ENCODE measurements at places on chromosomes 3 and 15.

GRCh38 chr3:185221203-185221602, 32.6 kb downstream of the EHHADH start:
- H3K4me3 ChIP-seq, result no peak overlapping the region
- DNase-seq, result no peak
- no peak overlapping the region for H3K27ac ChIP-seq
- H3K4me1 ChIP-seq, result no peaks in the 10 kb centered on the region

- no peaks in the 10 kb centered on the region for H3K36me3 ChIP-seq
- peaks cover 2% of the 10 kb centered on the region for H3K4me1 ChIP-seq
- H3K4me3 ChIP-seq, result no peak overlapping the region
- H3K27me3 ChIP-seq, result no peaks in the 10 kb centered on the region
- H3K27ac ChIP-seq, result no peak overlapping the region
Observed at GRCh38 chr3:36596419-36596818, 167.9 kb downstream of the DCLK3 start.

GRCh38 chr3:134677196-134677986, 26.6 kb upstream of the KY start:
- H3K27me3 ChIP-seq, result no peaks in the 10 kb centered on the region
- peak; percentile 42 for DNase-seq
- no peaks in the 10 kb centered on the region for H3K4me1 ChIP-seq
- H3K4me3 ChIP-seq, result no peak overlapping the region

DNA sequence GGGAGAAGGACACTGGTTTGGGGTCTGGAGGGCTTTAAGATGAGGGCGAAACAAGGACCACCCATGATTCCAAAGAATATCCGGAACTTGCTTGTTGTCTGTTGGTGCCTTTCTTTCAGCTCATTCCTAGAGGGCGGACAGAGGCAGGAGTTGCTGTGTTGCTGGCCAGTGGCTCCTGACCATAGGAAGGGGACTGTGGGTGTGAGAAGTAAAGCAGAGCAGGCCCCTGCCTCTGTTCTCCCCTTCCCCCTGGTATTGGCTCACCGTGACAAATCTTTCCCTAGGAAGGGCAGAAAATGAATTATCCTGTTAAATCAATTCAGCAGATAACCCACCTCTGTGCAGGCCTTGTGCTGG, 89.1 kb downstream of the LIPC start:
- H3K27me3 ChIP-seq, result no peaks in the 10 kb centered on the region
- no peaks in the 10 kb centered on the region for H3K36me3 ChIP-seq
- DNase-seq, result no peak
- H3K4me3 ChIP-seq, result no peak overlapping the region

DNA sequence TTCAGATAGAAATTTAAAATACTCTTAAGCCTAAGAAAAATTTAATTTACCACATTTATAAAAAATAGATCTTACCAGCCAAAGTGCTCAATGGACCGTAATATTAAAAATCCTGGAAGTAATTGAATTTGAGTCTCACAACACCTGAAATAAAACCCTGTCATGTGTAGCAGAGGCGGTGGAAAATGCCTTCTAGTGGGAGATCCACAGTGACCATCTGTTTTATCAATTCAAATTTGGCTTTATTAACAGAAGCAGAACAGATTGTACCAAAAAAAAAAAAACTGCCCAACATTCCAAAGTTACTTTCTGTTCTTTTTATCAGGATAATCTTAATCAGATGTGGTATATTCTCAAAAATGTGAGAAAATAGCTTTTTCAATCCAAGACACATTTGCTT, 71.7 kb downstream of the DMXL2 start:
- H3K4me3 ChIP-seq, result no peak overlapping the region
- H3K36me3 ChIP-seq, result no peaks in the 10 kb centered on the region
- DNase-seq, result no peak
- H3K4me1 ChIP-seq, result no peaks in the 10 kb centered on the region
- no peaks in the 10 kb centered on the region for H3K27me3 ChIP-seq

GRCh38 chr3:104717828-104718196, 648.9 kb upstream of the ALCAM start:
- H3K36me3 ChIP-seq, result no peaks in the 10 kb centered on the region
- H3K4me1 ChIP-seq, result no peaks in the 10 kb centered on the region
- no peak for DNase-seq

DNA sequence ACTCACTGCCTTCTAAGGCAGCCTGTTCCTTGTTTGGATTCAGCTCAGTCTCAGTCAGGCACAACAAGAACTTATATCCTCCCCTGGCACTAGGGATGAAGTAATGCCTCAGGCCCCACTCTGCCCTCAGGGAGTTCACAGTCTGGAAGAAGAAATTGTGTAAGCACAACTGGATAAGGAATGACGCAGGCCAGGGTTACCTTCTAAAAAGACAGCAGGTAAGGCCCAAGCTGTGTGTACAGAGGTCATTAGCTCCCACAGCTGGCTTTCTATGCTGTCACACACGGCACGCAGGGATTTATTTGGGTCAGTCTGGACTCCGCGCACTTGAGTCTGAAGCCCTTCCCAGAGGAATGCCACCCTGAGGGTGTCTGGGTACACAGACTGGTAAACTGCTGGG, 82.9 kb downstream of the IQSEC1 start:
- no peak overlapping the region for H3K4me3 ChIP-seq
- peak; percentile 99 for DNase-seq
- peaks cover 53% of the 10 kb centered on the region for H3K4me1 ChIP-seq
- no peaks in the 10 kb centered on the region for H3K36me3 ChIP-seq

DNA sequence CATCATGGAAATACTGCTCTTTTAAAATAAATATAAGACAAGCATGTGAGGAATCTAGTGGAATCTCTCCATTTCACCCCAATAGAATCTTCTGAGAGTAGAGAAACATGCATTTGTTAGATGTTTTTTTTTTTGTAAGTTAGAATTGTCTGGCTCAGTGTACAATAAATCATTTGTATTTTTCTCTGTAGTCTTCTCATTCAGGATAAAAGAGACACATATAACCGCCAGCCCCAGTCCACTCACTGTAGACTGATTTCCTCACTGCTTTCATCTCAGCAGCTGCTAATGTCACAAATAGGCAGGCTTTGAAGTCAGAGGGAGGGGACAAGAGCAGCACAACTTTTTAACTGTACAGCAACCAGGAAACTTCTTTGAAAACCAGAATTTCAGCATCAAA, 140.2 kb upstream of the RBMS3 start:
- peaks cover 3% of the 10 kb centered on the region for H3K4me1 ChIP-seq
- H3K36me3 ChIP-seq, result no peaks in the 10 kb centered on the region
- DNase-seq, result no peak
- peak overlapping the region; percentile 81 for H3K27ac ChIP-seq
- no peaks in the 10 kb centered on the region for H3K27me3 ChIP-seq

DNA sequence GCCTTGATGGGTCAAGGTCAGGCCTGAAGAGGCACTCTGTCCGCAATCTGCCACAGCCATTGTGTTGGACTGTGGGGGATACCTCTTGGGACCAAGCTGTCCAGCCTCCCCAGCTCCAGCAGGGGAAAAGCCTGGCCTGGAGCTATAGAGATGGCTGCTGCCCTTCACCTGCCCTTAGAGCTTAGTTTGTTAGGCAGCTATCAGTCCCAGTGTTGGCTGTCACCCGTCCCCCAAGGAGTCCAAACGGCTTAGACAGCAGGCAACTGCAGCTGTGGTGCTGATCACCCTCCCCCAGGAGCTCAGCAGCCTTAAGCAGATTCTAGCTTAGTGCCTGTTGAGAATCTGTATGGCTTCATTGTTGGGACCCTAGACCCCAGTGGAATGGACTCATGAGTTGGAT, 180.3 kb downstream of the MYRIP start:
- DNase-seq, result no peak
- H3K36me3 ChIP-seq, result no peaks in the 10 kb centered on the region
- no peak overlapping the region for H3K4me3 ChIP-seq
- no peaks in the 10 kb centered on the region for H3K27me3 ChIP-seq

GRCh38 chr3:191047930-191048329, 151.1 kb upstream of the OSTN start:
- H3K27ac ChIP-seq, result no peak overlapping the region
- H3K27me3 ChIP-seq, result no peaks in the 10 kb centered on the region
- no peaks in the 10 kb centered on the region for H3K36me3 ChIP-seq
- no peaks in the 10 kb centered on the region for H3K4me1 ChIP-seq
- H3K4me3 ChIP-seq, result no peak overlapping the region

GRCh38 chr3:127384717-127385539, 97.1 kb upstream of the PRR20G start:
- DNase-seq, result no peak
- H3K27ac ChIP-seq, result no peak overlapping the region
- peaks cover 7% of the 10 kb centered on the region for H3K4me1 ChIP-seq
- H3K4me3 ChIP-seq, result no peak overlapping the region
- H3K27me3 ChIP-seq, result no peaks in the 10 kb centered on the region
- no peaks in the 10 kb centered on the region for H3K36me3 ChIP-seq

- H3K27me3 ChIP-seq, result no peaks in the 10 kb centered on the region
- no peak overlapping the region for H3K4me3 ChIP-seq
- DNase-seq, result no peak
- no peak overlapping the region for H3K27ac ChIP-seq
Observed at GRCh38 chr15:60254416-60254815, 143.4 kb downstream of the ANXA2 start.

- H3K27ac ChIP-seq, result no peak overlapping the region
- no peaks in the 10 kb centered on the region for H3K36me3 ChIP-seq
- no peaks in the 10 kb centered on the region for H3K27me3 ChIP-seq
- no peak overlapping the region for H3K4me3 ChIP-seq
Observed at GRCh38 chr3:64824394-64824909, 136.7 kb upstream of the ADAMTS9 start.

- H3K27ac ChIP-seq, result no peak overlapping the region
- no peaks in the 10 kb centered on the region for H3K27me3 ChIP-seq
- DNase-seq, result no peak
- no peaks in the 10 kb centered on the region for H3K4me1 ChIP-seq
- no peaks in the 10 kb centered on the region for H3K36me3 ChIP-seq
Observed at GRCh38 chr3:110859336-110859735, 212.3 kb upstream of the NECTIN3 start.

DNA sequence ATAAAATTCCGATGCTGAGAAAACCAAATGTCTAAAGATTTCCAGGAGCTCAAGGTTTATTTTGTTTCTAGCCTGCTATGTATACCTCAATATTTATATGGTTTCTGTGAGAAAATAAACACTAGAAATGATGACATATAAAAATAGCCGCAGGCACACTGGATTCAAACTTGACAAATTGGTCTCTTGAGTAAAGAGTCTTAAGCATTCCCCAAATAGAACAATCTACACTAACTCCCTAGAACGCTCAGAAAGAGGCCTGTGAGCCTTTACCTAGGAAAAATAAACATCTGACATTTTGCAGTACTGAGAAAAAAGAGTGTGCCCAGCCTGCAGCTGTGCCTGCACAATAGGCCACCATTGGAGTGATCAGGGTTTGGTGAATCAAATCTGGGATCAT, 75.2 kb downstream of the NEK10 start:
- no peak overlapping the region for H3K27ac ChIP-seq
- H3K4me3 ChIP-seq, result no peak overlapping the region
- DNase-seq, result no peak
- H3K4me1 ChIP-seq, result no peaks in the 10 kb centered on the region
- H3K36me3 ChIP-seq, result no peaks in the 10 kb centered on the region

DNA sequence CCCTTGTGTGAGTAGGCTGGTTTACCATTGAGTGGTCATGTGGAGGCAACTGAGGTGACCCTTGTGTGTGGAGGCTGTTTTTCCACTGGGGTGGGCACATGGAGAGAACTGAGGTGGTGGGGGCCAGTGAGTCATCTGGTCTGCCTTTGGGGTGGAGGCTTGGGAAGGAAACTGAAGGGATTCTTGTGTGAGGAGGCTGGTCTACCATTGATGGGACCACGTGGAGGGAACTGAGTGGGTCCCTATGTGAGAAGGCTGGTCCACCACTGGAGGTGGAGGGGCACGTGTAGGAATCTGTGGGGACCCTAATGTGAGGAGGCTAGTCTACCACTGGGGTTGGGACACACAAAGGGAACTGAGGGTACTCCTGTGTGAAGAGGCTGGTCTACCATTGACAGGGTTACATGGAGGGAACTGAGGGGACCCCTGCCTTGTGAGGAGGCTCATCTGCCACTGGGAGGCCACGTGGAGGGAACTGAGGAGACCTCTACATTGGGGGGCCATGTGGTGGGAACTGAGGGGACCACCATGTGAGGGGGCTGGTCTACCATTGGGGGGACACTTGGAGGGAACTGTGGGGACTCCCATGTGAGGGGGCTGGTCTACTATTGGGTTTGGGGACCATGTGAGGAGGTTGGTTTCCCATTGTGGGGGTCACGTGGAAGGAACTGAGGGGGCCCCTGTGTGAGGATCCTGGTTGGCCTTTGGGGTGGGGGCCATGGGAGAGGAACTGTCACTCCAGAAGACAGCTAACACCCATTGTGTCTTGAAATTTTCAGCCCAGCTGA, 164.5 kb downstream of the WNT7A start:
- no peaks in the 10 kb centered on the region for H3K36me3 ChIP-seq
- H3K27me3 ChIP-seq, result no peaks in the 10 kb centered on the region
- DNase-seq, result no peak
- no peaks in the 10 kb centered on the region for H3K4me1 ChIP-seq

DNA sequence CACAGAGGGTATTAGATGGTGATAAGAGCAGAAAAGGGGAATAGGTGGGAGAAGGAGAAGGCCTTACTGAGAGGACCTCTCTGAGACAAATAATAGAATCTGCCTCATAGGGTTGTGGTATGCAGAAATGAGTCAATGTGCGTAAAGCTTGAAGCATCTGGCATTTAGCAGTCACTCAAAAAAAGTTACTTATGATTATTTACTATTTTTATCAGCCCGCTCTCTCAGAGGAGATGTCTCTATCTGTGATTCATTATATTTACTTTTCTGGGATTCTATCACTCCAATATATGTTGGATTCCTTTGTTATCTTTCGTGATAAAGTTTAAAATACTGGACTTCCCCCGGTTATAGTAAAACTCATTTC, 4.6 kb upstream of the TM4SF1 start:
- peak; percentile 61 for DNase-seq
- no peaks in the 10 kb centered on the region for H3K27me3 ChIP-seq
- H3K4me3 ChIP-seq, result no peak overlapping the region
- H3K4me1 ChIP-seq, result peaks cover 23% of the 10 kb centered on the region
- no peak overlapping the region for H3K27ac ChIP-seq
- no peaks in the 10 kb centered on the region for H3K36me3 ChIP-seq

- no peaks in the 10 kb centered on the region for H3K27me3 ChIP-seq
- H3K36me3 ChIP-seq, result no peaks in the 10 kb centered on the region
- H3K27ac ChIP-seq, result peak overlapping the region; percentile 88
- H3K4me3 ChIP-seq, result no peak overlapping the region
- DNase-seq, result peak; percentile 62
- peaks cover 32% of the 10 kb centered on the region for H3K4me1 ChIP-seq
Observed at GRCh38 chr3:37945156-37945806, 45.3 kb upstream of the VILL start.

DNA sequence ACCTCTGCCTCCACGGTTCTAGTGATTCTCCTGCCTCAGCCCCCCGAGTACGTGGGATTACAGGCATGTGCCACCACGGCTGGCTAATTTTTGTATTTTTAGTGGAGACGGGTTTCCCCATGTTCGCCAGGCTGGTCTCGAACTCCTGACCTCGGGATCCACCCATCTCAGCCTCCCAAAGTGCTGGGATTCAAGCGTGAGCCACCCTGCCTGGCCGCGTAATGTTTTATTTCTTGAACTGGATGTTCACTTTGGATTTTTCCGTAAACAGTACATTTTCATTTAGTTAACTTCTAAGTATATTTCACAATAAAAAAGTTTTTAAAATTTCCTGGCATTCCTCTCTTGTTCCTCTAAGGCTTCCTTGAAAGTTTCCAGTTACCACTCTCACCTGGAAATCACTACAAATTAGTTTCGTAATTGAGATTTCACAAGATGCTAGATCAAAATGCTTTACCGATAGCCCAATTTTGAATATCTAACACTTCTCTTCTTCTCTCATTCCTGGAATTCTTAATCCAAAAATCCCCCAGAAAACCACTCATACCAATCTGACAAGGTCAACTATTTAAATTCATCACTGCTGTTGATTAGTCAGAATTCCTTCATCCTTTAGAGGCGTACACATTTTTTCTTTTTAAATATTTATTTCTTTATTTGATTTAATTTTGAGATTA, 44.7 kb upstream of the INO80 start:
- no peak overlapping the region for H3K27ac ChIP-seq
- no peak for DNase-seq
- H3K4me3 ChIP-seq, result no peak overlapping the region
- no peaks in the 10 kb centered on the region for H3K27me3 ChIP-seq
- H3K4me1 ChIP-seq, result no peaks in the 10 kb centered on the region
